Stimulated activated CD8-positive, alpha-beta memory T cell treated with anti-CD3 and anti-CD28 coated beads, Interleukin-15, amount 100 ng/mL, for 4 hours (primary cell): ENCODE measurements at places on chromosomes 12 and 14.

GRCh38 chr12:131831635-131832041 is 3.4 kb downstream of the MMP17 start:
- no peak for DNase-seq

DNA sequence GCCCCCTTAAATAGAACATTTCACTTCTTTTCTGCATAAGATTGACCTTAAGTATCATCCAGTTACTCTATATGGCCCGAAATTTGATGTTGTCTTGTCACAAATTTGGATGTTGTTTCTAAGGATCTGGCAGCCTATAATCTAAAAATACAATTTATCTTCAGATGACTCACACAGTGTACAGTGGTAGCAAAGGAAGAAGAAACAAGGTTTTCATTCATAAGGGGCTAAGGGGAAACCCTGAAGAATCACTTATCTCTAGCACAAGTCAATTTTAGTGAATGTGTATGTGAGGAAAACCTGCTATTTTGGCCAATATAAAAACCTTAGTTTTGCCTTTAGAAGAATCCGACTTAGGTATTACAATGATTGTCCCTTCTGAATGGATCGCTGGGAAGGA is 606.3 kb upstream of the LRFN5 start:
- no peak for DNase-seq

DNA sequence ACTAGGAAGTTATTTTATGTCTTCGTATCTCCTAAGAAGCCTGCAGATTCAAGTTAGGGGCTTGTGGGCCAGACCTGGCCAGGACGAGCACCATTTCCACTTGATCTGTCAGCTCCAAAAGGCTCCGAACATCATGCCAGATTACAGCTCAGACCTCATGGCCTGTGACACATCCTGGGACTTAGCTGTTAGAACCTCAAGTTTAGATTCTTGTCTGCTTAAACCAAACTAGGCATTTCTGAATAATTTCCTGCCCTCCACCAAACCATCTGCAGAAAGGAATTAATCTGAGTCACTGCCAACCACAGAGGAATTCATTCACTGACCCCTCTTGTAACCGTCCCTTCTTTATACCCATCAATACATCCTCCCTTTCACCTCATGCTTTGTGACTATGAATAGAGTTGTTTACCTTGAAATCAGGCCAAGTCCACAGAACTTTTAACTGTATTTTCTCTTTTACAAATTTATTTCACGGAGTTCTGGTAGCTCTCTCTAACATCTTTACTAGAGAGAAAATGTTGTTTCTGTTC is 120.3 kb downstream of the FBXL14 start:
- no peak for DNase-seq

DNA sequence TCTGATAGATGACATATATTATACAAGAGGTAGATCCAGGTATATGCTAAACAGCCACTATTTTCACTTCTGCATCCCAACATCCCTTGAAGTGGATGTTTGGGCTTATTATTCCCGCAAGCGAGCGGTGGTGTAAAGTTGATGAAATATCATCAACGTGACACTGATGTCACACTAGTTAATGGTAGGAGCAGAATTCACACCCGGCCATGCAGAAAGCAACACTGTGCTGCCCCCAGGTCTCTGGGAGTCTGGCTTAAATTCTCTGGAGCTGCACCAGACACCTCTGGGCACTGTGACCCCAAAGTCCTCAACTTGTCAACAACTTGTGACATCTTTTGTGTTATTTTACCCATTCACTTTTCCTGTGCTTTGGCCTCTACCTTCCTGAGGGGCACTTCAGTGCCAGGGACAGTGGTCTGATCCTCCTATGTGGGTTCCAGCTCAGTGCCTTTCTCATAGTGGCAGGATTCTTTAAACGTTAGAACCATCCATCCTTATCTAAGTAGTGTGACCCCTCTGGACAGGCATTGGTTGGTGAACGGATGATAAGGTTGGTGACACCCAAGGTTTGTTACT is 952 bp downstream of the DRAM1 start:
- no peak for DNase-seq

DNA sequence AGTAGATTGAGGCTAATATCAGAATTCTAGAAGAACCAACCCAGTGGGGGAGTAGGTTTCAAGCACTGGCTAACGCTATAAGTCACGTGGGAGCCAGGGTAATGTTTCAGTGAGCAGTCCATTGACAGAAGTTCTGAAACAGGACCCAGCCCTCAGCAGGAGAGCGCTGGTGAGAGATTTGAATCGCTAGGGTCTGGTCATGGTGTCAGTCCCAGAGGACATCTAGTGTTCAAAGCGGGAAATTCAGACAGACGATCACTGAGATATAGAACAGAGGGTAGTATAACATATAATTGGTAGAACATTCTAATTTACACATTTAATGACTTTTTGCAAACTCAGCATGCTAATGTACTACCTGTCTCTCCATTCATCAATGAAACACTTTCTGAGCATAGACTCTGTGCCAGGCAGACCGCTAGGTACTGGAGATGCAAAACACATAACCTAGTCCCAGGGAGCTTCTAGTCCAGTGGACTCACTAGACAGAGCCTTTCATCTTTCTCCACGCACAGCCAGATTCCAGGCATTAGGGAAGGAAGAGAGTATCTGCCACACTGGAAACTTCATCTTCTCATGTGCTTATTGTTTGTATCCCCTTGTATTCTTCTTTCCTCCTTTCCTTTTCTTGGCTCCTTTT is 35.4 kb upstream of the RNASE3 start:
- DNase-seq: no peak

DNA sequence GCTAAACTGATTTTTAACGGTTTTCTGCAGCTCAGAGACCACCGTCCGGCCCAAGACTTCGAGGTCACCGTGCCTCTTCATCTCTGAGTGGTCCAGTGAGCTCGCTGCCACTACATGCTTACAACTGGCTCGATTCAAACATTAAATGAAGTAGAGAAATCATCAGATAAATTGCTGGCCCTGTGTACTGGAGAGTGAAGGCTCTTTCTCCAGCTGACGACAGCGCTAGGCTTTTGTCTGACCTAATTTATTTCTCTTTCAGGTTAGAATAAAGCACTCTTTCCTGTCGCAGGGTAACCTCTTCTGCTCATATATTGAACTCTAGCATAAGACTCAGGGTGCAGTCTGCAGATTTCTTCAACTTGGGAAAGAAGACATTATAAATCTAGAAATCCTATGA is 6.4 kb downstream of the BCL11B start:
- no peak for DNase-seq

DNA sequence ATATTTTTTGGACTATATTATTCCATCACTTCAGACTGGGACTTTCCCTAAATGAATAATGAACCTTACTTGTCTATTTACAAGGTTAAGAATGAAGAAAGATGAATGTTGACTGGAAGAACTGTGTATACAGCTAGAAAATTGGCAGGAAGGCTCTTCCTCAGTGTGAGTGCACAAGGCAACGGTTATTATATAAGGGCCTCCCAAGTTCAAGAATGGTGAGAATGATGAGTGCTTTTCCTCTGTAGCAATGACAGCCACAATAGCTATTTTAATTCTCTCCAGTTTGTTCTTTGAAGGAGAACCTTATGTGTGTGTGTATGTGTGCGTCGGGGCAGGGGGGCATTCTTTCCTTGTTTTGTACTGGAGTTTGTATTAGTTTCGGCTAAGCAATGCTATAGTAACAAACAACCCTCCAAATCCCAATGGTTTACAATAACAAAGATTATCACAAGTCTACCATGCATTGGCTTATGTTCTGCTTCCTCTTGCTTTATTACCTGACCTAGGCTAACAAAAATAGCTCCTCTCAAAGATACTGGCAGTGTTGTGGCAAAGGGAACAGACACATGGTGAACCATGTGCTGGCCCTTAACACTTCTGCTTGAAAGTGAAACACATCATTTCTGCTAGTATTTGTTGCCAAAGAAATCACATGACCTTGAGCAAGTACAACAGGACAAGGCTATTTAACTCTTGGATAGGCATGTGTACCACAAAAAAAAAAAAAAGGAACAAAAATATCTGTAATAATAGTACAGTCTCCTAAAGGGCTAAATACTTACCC is 139.5 kb downstream of the RMST start:
- no peak for DNase-seq
